A549 (cell line): ENCODE measurements at places on chromosomes 2 and 18. TPM values are rescaled to one million over a fixed set of nuclear protein-coding genes. Genes with fewer than 3 reads are reported as not detected.

GRCh38 chr2:151292141-151292540 is 2.7 kb upstream of the NMI start:
- DNase-seq: no peak

GRCh38 chr2:25879133-25879730 is 945 bp upstream of the ASXL2 start:
- DNase-seq: no peak

- no peak for DNase-seq
Measured at GRCh38 chr2:207513551-207514257, 16.1 kb upstream of the CREB1 start.

DNA sequence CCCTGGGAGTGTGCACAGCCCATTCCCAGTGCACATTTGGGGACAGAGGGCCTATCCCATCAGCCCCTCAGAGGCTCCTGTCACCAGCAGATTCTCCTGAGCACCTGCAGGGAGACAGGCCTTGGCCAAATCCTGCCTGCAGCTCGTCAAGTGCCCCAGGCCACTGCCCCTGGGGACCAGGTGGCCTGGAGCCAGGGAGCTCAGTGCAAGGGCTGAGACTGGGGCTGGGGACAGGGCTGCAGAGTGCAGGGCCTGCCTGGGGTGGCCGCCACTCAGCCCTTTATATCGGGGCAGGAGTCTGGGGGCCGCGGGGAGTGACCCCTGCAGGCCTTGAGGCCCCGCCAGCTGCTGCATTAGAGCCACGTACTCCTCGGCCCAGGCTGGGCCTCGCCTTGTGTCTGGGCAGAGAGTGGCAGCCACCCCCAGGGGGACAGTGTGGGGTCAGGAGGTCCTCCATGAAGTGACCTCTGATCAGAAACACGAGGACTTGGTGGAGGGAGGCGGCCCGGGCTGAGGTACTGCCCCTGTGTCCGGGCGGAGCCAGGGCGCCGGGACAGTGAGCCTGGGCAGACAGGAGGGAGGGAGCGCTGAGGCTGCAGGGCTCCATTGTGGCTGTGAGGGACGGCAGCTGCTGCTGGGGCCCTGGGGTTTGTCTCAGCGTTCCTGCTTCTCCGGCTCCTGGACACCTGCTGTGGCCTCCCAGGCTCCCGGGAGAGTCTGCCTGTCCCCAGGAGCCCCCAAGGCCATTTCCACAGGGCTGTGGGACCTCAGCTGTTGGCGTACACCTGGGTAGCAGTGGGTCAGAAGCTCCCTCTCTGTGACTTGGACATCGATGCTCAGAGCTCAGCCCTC is 24.2 kb downstream of the GPC1 start:
- DNase-seq: no peak

DNA sequence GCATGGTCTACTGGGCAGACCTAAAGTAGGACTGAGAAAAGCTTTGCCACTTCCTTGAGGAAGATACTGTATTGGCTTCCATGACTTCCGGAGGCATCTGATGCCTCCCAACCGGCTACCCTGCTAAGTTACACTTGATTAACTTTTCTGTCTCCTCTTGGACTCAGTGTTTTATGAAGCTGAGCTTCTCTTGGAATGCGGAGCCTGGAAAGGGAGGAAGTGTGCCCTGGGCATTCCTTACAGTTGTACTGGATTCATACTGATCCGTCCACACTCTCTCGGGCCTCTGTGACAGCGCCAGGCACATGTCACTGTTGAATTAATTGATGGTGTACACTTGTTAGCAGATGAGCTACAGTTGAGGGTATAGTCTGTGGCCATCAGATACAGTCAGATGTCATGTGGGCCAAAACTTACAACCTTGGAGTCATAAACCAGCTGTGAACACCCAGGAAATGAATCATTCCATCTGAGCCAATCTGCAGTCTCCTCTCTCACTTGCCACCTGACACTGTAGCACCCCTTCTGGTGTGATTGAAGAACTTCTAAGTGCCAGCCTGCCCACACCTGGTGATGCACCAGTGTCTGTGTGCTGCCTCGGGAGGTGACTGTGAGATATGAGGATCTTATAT is 122.5 kb downstream of the FHOD3 start:
- DNase-seq: no peak

DNA sequence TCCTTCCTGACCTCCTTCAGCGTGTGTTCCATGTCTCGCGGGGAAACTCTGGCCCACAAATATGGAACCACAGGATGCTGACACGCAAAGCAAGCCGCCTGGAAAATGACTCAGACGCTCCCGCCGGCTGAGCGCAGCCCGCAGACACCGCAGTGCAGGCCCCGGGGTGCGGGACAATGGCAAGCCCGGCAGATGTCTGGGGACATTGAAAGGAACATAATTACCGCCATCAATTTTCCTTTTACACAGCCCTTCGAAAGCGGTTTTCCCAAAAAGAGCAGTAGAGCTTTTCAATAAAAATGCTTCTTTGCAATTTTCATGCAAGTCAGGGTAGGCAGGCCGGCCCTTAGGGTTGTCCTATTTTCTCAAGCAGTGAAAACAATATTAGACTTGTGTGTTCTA is 159.2 kb upstream of the SH3BP4 start:
- DNase-seq: no peak

GRCh38 chr2:30351116-30351515 is 95.9 kb upstream of the LCLAT1 start:
- DNase-seq: no peak

DNA sequence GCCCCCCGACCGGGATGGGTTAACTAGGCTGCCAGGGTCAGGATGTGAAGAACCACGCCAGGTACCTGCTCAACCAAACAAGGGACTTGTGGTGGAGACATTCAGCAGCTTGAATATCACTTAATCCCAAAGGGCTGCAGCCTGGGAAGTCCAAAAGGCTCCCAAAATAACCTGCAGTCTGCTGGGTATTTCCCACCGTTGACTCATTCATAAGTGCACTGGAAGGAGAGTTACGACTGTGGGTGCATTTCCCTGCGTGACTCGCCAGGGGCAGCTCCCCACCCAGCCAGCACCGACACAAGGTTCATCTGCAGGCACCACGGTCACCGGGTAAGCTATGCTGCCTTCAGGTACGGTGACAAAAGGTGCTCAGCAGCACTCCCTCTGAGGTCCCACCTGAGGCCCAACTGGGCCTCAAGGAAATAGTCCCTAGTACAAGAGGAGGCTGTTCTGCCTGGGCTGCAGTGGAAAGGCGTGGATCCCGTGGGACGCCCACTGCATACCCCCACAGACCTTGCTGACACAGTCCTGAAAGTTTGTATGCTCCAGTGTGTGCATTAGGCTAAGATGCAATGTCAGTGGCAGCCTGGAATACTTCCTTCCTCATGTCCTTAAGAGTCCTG is 86.5 kb downstream of the UXS1 start:
- peak; percentile 13 for DNase-seq

GRCh38 chr18:55819448-55819847 is 231.5 kb upstream of the TCF4 start:
- DNase-seq: no peak

GRCh38 chr18:47520263-47520662 is 268.8 kb upstream of the SKOR2 start:
- no peak for DNase-seq

DNA sequence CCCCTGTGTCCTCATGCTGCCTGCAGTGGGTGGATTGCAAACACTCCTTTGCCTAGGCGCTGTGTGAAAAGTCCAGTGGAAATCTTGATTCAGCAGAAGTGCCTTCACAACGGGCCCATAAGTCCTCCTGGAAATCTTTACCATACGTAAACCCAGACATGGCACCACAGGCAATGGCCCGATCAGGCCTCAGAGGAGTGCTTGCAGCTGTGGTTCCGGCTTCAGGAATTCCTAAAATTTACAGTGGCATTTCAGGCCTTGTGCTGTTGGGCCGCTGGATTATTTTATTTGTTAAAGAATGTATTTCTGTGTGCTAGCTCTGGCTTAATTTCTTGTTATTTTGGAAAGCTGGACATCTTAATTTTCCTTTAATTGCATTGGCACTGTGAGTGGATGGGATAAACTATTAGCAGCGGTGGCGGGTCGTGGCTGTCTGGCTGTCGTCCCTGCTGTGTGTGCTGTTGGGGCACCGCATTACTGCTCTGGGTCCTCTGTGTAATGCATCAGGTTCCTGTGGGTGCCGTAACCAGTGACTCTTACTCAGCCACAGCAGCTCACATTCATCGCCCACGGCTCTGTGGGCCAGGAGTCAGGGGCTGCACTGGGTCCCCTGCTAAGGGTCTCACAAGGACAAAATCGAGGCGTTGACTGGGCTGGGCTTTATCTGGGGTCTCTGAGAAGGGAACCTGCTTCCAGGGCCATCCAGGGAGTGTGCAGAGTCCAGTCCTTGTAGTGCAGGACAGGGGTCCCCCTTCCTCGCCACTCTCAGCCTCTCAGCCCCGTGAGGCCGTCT is 73.1 kb downstream of the RTP5 start:
- DNase-seq: no peak

- DNase-seq: no peak
Measured at GRCh38 chr2:239687441-239687840, 286.6 kb upstream of the HDAC4 start.

- DNase-seq: no peak
Measured at GRCh38 chr18:27887711-27888495, 289.0 kb downstream of the CDH2 start.

GRCh38 chr18:73908323-73908722 is 239.3 kb downstream of the FBXO15 start:
- no peak for DNase-seq

GRCh38 chr2:106982350-106982749 is 96.4 kb upstream of the ST6GAL2 start:
- DNase-seq: peak; percentile 27

GRCh38 chr2:10900216-10901109 is 11.3 kb upstream of the KCNF1 start:
- peak; percentile 75 for DNase-seq

DNA sequence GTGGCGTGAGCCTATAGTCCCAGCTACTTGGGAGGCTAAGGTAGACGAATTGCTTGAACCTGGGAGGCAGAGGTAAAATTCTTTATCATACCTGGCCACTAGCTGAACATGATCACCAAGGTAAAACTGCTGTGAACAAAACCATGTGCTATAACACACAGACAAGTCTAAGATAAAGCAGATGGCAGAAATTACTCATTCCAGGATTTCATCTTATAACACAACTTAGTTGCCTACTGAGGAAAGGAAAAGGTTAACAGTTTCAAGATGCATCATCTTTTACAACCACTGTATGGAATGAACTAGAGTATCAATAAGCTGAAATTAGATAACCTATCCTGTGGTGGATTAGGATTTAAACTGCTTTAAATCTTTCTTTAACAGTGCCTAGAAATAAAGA is 8.3 kb downstream of the ARL5A start:
- DNase-seq: no peak

DNA sequence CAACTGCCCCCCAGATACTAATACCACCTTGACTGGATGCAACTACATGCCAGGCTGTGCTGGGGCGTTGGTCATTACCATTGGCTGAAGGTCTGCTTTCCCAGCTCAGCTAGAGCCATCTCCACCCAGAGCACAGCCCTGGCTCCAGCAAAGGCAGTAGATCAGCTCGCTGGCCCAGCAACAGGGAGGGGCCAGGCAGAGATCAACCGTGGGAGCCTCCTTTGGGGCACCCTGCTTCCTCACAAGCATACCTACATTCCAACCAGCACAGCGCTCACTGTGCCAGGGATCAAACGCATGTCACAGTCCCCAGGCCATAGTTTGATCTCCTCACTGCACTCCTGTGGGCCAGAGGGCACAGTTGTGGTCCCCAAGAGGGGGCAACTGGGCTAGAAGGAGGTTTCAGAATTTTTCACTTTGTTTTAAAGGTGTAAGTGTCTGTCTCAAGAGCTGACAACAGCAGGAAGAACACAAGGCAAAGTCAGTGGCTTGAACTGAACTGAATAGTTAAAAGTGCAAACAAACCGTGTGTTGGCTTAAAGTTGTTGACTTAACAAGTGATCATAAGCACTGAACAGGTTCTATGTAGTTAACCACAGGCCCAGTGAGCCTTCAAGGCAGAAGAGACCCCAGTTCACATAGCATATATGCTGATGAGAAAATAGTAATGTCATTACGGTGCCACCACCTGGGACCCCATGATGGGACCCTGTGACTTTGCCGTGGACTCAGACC is 70.1 kb upstream of the BZW1 start:
- no peak for DNase-seq

DNA sequence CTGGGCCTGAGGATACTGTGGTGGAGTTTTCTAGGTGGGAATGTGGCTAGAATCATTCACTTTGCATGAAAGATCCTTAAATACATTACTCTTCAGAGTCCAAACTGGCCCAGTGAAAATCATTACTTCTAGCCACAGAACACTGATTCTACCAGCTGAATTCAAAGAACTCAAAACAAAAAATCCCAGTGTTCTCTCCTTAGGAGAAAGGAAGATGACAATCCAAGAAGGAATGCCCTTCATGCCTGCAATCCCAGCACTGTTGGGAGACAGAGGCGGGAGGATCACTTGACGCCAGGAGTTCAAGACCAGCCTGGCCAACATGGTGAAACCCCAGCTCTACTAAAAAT is 35.2 kb downstream of the FAM228A start:
- DNase-seq: no peak

DNA sequence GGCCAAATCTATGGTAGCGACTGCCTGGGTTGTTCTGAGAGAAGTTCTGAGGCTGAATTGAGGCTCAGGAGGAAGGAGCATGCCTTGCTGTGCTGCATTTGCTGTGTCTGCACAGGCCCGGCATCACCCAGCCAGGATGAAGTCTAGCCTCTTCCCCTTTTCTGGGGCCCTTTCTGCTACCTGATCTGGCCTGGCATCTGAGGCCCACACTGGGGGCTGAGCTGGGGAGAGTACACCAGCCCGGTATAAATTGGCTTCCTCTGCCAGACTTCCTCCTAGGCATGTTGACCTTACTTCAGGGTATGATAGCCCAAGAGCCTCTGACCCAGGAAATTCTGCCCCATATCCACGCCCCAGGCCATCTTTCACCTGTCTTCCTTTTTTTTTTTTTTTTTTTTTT is 30.0 kb downstream of the MRPL35 start:
- no peak for DNase-seq

DNA sequence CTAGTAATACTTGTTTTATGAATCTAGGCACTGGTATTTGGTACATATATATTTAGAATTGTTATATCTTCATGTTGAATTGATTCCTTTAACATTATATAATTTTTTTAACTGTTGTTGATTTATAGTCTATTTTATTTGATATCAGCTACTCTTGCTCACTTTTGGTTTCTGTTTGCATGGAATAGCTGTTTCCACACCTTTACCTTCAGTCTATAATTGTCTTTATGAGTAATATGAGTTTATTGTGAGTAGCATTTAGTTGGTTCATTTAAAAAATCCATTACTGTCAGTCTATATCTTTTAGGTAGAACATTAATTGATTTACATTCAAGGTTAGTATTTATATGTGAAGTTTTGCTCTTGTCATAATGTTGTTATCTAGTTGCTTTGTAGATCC is 58.6 kb downstream of the SMCHD1 start:
- DNase-seq: no peak

- no peak for DNase-seq
Measured at GRCh38 chr18:2827061-2827460, 19.7 kb upstream of the EMILIN2 start.

GRCh38 chr2:195709901-195710806 is 53.1 kb downstream of the SLC39A10 start:
- no peak for DNase-seq

- peak; percentile 40 for DNase-seq
Measured at GRCh38 chr2:102301867-102302362, 9.4 kb upstream of the IL1RL1 start.

ELOA2 gene
- not detected in 3 replicates for polyA plus RNA-seq

HOXD11 gene
- 3.7 to 4.9 TPM (median 4.8 TPM) in 3 replicates for polyA plus RNA-seq

TEX44 gene
- not detected in 3 replicates for polyA plus RNA-seq

UPP2 gene
- polyA plus RNA-seq: not detected in 3 replicates

TUBA3D gene
- not detected in 3 replicates for polyA plus RNA-seq

HOXD10 gene
- 3.7 to 5.4 TPM (median 4.3 TPM) in 3 replicates for polyA plus RNA-seq

AMER3 gene
- polyA plus RNA-seq: not detected in 3 replicates

OTOS gene
- polyA plus RNA-seq: not detected in 3 replicates

DHRS9 gene
- 0.09 to 0.25 TPM (median 0.21 TPM) in 3 replicates for polyA plus RNA-seq

CRYGD gene
- polyA plus RNA-seq: not detected in 3 replicates
